Activated naive CD4-positive, alpha-beta T cell treated with anti-CD3 and anti-CD28 coated beads for 36 hours (primary cell): ENCODE measurements at places on chromosomes 11 and 22. TPM values are rescaled to one million over a fixed set of nuclear protein-coding genes. Genes with fewer than 3 reads are reported as not detected.

Gene NELL1
- not detected for total RNA-seq

Gene GRIA4
- total RNA-seq, result not detected

GRCh38 chr11:132549001-132549400 lies 983.3 kb downstream of the OPCML start:
- DNase-seq, result no peak

GRCh38 chr11:73542175-73542574 lies 55.7 kb downstream of the FAM168A start:
- DNase-seq, result no peak

GRCh38 chr11:56849250-56849649 lies 100.8 kb upstream of the OR9G4 start:
- no peak for DNase-seq

DNA sequence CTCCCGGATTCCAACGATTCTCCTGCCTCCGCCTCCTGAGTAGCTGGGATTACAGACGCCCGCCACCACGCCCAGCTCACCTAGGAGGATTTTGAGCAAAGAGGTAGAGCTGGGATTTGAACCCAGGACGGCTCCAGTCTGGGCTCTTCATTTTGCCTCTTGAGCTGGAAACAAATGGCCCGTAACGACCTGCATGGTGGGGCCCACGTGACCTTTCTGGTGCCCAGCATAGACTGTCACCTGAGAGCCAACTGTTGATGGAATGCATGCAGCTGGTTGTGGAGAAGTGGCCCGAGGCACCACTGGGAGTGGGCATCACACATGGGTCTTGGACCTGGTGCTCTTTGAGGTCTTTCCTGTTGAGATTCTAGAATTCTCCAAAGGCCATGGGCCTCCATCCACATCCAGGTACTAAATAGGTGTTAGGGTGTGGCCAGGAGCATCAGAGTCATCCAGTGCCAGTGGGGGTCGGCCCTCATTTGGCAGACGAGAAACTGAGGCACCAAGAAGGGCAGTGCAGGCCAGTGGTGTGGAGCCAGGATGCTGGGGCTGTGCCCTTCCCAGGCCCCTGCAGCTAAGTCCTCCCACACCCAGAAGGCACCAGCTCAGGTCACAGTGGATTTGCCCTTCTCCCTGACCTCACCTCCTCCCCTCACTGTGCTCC lies 3.9 kb downstream of the ATF4 start:
- no peak for DNase-seq

DNA sequence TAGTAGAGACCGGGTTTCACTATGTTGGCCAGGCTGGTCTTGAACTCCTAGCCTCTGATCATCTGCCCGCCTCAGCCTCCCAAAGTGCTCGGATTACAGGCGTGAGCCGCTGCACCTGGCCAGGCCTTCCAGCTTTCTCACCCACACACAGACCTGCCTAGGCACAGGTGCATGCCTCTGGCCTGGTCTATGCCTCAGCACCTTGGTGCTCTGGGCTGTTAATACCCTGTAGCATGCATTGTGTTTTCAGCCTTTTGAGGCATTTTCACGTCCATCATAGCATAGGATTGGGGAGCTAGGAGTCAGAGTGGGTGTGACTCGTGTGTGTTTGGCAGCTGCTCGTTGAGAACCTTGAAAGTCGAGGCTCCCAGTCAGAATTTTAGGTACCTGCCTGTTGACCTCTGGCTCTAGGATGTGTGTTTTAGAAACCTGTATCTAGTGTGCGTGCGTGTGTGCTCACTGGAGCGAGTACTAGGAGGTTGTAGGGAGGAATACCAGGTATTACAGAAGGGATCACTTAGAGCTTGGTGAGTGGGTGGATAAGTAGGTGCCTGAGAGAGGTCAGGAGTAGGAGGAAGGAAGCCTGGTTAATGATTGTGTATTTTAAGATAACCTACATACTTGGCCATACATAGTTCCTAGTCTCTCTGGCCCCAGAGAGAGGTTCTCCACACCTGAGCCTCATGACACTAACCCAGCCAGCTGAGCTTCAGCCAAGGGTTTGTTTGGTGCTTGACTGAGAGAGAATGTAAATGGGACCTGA lies 20.0 kb downstream of the CRKL start:
- no peak for DNase-seq

DNA sequence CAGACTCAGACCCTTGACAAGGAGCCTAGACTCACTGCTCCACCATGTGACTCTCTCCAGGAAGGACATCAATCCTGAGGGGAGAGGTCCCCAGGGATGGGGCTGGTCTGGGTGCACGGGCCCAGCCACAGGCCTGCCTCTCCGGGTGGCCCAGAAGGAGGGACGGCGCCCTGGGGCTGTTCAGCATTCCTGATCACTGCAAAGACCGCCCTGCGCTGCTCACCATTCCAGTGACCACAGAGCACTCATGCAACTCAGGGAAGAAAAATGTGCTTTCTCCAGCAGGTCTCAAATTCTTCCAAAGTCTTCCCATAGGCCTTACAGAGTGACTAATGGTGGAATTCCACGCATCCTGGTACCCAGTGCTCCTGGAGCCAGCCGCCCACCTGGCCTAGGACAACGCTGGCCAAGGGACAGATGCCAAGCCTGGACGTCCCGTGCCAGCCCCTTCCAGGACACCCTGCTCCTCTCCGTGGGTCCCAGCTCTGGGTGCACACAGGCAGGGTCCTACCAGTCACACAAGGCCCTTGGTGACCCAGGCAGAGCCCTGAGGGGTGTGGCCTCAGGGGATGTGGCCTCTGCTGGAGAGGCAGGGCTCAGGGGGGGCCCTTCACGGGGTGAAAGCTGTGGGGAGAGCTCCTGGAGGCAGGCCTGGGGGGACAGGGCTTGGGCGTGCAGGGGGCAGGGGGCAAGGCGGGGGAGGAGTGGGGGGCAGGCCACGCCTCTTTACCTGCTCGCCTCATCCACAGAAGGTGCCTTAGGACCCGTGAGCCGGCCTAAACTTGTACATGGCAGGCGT lies 178.8 kb downstream of the IGLL1 start:
- no peak for DNase-seq

DNA sequence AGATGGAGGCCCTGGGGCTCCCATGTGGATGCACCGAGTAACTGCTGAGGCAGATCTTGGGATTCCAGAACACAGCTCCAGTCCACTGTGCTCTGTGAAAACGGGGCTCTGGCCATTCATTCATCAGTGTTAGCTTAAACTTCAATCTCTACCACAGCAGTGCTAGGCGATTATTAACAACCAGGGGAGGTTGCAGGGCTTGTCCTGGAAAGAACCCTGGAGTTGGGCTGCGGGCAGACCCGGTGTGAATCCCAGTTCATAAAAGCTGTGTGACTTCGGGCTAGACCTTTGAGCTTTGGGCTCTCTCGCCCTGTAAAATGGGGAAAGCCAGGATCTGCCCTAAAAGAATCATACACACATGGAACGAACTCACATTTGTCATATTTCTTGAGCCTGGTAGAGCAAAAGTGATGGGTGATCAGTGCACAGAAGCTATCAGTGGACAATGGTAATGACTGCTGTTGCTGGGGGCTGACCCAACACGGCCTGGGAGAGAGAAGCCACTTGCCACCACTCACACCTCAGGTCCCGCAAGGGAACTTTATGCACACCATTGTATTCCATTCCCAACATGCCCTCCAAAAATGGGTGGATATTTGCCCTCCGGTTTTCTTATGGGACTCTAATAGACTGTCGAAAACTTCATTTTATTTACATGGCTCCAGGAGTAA lies 15.6 kb upstream of the CRYBB3 start:
- DNase-seq, result no peak

DNA sequence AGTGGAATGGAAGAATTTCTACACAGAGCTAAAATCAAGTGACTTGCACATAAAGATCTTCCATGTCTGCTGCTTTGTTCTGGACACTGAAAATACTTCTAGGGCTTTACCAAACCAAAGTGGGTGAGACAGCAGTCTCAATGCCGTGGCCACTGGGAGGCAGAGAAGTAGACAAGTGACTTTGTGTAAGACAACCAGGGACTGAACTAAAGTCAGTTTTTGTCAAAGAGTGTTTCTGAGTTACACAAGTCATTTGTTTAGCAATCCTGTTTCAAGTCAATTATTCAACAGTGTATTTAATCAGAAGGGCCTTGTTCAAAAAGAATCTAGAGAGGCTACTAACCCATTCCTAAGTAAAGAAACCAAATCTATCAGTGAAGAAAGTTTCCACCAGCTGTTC lies 46.6 kb downstream of the TCP11L1 start:
- no peak for DNase-seq
